ENCODE measurements at places on chromosomes 4 and X. TPM values are rescaled to one million over a fixed set of nuclear protein-coding genes. Genes with fewer than 3 reads are reported as not detected.
A peak's percentile ranks its signal among the peaks of the same experiment; 100 is the strongest.

DNA sequence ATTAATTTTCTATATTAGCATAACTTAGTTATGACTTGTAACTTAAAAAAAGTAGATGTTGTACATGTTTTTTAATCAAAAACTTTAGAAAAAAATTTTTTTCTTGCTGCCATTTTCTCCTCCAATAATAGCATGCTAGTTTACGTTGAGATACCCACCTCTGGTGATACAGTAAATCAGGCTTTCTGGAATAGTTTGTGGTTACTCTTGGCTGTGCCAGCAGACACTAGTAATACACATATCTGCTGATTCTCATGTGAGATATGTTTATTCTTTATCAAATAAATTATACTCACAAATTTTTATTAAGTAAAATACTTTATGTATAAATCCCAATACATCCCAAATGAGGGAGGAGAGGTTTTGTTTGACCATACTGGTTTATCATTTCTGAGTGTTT, 117.3 kb downstream of the KLHL8 start:
- DNase-seq = no peak

GRCh38 chrX:24231641-24232179, 82.2 kb downstream of the SUPT20HL2 start:
- DNase-seq = no peak

DNA sequence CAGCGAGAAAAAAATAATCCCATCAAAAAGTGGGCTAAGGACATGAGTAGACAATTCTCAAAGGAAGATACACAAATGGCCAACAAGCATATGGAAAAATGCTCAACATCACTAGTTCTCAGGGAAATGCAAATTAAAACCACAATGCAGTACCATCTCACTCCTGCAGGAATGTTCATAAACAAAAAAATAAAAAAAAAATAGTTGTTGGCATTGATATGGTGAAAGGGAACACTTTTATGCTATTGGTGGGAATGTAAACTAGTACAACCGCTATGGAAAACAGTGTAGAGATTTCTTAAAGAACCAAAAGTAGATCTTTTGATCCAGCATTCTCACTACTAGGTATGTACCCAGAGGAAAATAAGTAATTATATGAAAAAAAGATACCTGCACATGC, 508.3 kb upstream of the MAGEB2 start:
- no peak for DNase-seq

GRCh38 chr4:140706276-140706625, 49.9 kb downstream of the TBC1D9 start:
- DNase-seq = no peak

DNA sequence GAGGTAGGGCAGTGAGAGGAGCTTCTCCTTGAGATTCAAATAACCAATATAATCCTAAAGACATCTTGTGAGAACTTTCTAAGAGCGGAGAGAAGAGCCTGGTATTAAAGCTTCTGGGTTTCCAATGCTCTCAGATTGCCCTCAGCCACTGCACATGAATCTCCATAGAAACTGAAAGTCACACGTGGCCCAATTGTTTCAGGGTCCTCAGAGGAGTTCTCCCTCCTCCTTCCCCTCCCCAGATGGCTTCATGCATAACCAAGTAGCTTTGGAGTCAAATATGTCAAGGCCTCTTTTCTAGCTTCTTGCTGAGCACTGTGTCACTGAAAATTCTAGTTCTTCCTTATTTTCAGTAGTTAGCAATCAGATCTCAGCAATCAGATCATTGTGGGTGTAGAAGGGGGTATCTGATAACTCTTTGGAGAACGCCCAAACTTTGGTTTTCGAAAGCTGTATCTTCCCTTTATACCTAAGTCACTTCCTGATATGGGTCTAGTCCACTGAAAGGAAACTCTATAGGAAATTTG, 2.2 kb downstream of the BTK start:
- no peak for DNase-seq

DNA sequence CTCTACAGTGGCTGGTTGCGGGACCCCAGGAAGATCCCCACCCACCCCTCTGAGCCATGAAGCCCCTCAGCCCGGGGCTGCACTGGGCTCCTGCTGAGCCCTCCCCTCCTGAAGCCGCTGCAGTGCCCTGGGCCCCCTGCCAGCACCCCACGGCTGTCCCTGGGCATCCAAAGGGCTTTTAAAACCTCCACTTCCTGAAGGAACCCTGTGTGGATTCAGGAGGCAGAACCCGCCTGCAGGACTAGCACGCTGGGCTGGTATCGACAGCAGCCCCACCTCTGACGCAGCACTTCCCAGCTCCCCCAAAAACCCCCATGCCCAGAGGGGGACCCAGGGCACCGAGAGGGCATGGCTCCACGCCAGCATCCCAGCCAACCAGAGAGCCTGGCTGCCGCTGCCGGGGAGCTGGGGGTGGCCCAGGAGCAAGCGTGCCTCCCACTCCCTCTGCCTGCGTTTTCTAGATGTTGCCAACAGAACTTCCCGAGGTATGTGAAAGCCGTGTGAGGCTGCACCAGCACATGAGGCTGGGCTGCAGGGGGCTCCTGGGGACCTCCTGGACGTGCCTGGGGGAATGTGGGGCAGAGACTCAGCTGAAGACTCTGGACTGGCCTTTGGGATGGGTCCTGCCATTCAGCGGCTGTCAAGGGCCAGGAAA, 6.3 kb downstream of the MXD4 start:
- DNase-seq = peak; percentile 63

GRCh38 chrX:100477467-100477866, 67.4 kb upstream of the PCDH19 start:
- DNase-seq = no peak

DNA sequence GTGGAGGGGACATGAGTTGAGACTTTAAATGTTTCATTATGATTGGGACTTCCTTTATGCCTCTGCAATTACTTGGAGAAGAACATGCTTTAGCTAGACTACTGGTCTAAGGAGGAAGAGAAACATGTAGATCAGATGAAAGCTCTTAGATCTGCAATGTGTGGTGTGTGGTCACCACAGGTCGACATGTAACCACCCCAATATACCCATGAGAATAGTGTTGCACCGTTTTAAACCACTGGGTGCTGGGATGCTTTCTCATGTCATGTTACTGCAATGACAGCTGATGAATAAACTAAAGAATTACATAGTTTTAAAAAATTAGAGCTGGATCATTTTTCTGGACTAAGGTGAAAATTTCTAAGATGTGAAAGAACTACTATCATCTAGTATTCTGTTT, 1039.7 kb downstream of the RAPGEF2 start:
- DNase-seq = no peak

GRCh38 chrX:17854531-17854930, 6.6 kb downstream of the RAI2 start:
- DNase-seq = no peak

DNA sequence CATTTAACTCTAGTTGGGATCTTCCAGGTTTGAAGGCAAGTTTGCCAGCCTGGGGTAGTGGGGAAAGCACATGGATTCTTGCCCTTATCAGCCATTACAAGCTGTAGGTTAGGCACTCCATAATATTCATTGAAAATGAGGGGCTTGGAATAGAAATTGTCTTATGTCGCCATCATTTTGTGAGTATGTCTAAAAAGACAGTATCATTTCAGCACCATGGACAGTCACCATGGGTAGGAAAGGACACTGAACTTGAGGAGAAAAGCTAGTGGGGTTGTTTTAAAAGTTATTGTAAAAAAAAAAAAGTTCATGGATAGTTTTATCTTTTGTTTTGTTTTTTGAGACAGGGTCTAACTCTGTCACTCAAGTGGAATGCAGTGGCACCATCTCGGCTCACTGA, 356.1 kb downstream of the HNRNPD start:
- no peak for DNase-seq

DNA sequence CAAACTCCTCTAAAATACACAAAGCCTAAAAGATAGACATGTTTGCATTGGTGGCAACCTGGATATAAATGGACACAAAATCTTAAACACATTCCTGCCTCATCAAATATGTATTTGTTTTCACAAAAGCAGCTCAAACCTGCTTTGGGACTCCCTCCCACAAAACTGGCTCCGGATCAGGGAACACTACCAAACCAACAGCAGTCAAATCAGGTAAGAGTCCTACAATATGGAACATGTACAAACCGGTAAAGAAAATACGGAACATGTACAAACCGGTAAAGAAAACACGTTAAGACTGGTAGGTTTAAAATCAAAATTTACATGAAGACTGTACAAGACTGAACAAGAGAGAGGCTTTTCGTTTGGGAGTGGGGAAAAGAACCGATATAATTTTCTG, 4.3 kb downstream of the AMTN start:
- no peak for DNase-seq

GRCh38 chr4:72344418-72344817, 224.6 kb downstream of the ADAMTS3 start:
- DNase-seq = no peak

- DNase-seq = no peak
These were observed 80.6 kb upstream of the ENPP6 start for GRCh38 chr4:184298254-184298653.

GRCh38 chrX:37348231-37348970, 763 bp upstream of the PRRG1 start:
- no peak for DNase-seq

DNA sequence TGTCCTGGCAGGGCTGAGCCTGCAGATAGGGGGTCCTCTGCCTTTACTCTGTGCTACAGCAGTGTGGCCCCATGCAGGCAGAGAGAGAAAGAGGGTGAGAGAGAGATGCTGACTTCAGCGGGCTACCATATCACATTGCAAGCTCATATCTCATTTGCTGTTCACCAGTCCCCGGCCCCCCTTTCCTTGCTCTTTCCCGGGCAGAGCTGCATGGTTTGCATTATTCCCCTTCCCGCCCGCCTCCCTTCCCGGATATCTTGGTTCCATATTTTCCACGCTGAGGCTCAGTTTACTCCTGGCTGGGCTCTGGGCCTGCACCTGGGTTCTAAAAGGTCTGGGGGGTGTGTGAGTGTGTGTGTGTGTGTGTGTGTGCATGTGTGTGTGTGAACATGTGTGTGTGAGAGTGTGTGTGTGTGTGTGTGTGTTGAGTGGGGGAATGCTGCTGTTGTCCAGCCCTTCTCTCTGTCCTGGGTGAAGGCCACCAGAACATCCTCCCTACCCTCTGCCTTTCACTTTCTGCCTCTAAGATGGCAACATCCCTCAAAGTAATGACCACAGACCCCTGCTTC, 63.5 kb downstream of the PJA1 start:
- no peak for DNase-seq

DNA sequence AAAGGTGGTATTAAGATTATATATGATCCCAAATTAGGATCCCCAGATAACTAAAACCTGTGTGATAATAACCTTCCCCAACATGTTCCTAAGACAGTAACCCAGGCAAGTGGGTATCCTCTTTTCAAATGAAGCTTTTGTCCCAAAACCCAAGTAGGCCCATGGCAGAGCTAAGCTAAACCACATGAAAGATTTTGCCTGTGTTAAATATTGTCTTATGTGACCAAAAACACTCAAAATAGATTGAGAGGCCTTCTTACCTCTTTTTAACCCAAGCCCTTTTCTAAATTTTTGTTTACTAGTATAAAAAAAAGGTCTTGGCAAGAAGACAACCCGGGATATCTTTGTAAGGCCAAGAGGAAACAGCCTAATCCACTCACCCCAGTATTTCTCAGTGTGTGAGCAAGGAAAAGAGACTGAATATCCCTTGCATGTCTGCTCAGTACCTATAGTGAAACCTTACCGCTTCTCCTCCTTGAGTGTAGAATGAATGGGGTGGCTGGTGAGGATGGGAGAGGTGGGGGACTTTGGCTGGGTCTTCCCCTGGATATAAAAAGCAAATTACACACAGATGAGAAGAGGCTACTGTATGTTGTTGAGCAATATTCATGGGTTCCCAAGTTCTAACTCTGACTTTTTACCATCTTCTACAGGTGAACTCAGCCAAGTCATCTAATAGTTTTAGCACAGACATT, 188.8 kb upstream of the BMP3 start:
- no peak for DNase-seq

- no peak for DNase-seq
These were observed 160.5 kb upstream of the NDST3 start for GRCh38 chr4:117873779-117874178.

GRCh38 chr4:170109586-170110284, 20.0 kb upstream of the AADAT start:
- no peak for DNase-seq

LPAR4 gene
- total RNA-seq = 0.09 TPM

TRIML2 gene
- not detected for total RNA-seq

F8A3 gene
- 6.6 TPM for total RNA-seq

TASL gene
- total RNA-seq = 1.3 TPM

BEX3 gene
- total RNA-seq = 45.7 TPM

BEND2 gene
- total RNA-seq = not detected

Data from pancreas (tissue), 10 donors.